Kidney glomerular epithelial cell (primary cell): ENCODE measurements at places on chromosomes 1 and 21.

- DNase-seq, result no peak
Observed at GRCh38 chr1:15966081-15966955, 9.6 kb downstream of the ZBTB17 start.

GRCh38 chr1:115409094-115410015, 71.3 kb upstream of the NGF start:
- no peak for DNase-seq

DNA sequence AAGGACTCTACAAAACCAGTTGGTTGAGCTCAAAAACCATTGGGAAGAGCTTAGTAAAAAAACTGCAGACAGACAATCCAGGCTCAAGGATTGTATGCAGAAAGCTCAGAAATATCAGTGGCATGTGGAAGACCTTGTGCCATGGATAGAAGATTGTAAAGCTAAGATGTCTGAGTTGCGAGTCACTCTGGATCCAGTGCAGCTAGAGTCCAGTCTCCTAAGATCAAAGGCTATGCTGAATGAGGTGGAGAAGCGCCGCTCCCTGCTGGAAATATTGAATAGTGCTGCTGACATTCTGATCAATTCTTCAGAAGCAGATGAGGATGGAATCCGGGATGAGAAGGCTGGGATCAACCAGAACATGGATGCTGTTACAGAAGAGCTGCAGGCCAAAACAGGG, 104.0 kb upstream of the BMP8A start:
- peak; percentile 82 for DNase-seq

- no peak for DNase-seq
Observed at GRCh38 chr1:22257290-22258275, 114.7 kb upstream of the WNT4 start.

DNA sequence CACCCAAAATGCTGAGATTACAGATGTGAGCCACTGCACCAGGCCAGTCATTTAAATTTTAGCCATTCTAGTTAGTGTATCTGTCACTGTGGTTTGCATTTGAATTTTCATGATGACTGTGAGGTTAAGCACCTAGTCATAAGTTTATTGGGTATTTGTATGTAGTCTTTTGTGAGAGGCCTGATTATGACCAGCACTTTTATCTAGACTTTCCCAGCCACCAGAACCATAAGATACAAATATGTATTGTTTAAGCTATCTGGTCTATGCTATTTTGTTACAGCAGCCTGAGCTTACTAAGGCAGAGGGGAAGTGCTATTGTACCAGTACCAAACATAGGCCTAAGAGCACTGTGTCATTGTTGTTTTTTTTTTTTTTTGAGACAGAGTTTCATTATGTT, 19.9 kb upstream of the DNAJC6 start:
- no peak for DNase-seq

DNA sequence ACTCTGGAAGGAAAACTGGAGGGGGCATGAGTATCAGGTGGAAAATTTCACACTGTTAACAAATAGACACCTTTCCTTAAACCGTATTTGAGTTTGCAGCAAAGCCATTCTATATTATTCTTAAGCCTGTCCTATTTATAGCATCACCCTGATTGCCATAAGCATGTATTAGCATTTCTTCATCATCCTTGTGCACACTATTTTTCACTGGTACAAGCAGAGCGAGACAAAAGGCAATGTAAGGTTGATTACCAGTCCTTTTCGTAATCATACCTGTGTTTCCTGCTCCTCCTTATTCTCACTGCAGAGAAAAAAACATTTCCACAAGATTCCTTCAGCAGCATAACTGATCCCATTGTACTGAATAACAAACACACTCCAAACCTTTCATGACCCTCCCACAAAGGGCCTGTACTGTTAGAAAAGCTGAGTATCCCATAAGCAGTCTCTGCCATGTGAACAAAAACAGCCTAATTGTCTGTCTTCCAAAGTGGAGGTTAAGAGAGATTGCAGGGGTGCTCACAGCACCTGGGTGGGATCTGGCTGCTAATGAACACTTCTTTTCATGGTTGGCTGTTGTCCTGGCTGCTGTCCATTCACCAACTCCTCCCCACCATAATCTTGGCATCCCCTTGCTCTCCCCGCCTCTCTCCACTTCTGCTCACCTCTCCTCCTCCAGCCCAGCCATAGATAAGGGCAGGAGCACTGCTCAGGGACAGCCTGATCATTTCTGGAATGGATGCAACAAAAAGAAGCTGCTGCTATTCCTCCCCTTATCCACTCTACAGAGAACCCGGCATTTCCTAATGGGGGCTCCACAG, 30.4 kb downstream of the VTCN1 start:
- no peak for DNase-seq

- peak; percentile 28 for DNase-seq
Observed at GRCh38 chr1:166164995-166165660, 1.7 kb downstream of the FAM78B start.

DNA sequence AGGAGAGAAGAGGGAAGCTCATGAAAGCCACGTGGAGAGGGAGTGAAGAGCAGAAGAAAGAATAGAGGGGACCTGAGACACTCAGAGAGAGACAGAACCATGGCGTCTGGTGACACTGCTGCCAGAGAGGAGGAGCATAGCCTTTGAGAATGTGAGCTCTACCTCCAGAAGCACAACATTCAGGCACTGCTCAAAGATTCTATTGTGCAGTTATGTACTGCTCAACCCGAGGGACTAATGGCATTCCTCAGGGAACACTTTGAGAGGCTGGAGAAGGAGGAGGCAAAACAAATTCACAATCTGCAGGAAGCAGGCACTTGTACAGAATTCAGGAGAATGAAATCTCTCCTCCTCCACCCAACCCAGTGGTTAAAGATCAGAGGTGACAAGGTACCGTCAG, 45.1 kb downstream of the BTBD8 start:
- no peak for DNase-seq

DNA sequence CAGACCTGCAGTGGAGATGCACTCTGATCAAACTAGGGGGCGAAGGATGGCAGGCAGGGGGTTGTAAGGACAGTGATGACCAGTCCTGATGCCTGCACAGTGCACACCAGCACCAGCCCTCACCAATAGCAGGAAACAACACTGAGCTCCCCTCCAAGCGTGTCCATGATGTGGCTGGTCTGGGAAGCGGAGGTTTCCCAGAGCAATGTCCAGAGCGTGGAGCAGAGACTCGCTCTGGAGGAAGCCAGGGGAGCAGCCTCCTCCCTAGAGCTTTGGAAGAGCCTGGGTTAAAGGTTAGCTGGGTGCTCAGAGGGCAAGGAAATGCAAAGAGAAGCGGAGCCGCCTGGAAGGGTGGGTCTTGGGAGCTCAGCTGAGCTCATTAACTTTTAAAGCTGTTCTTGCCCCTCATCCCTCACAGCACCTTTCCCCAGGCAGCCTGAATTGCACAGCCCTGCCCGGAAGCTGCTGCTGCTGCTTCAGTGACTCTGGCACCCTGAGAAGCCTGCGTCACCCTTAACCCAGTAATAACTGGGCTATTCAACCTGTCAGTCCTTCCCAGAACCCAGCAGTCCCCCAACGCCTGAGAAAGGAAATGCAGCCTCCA, 162.2 kb upstream of the RAB4A start:
- no peak for DNase-seq

DNA sequence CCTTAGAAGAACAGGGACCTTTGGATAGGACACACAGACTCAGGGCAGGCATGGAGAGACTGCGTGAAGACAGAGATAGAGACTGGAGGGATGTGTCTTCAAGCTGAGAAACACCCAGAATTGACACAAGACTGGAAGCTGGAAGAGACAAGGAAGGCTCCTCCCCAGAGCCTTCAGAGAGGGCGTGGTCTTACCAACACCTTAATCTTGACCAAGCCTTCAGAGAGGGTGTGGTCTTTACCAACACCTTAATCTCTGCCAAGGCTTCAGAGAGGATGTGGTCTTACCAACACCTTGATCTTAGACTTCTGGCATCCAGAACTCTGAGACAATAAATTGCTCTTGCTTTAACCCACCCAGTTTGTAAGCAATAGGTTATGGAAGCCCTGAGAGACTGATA, 481.4 kb upstream of the VAMP3 start:
- DNase-seq, result no peak

- DNase-seq, result no peak
Observed at GRCh38 chr21:39707316-39707715, 37.7 kb upstream of the IGSF5 start.

- DNase-seq, result no peak
Observed at GRCh38 chr1:40969445-40969844, 10.1 kb upstream of the CTPS1 start.
